ENCODE measurements at places on chromosomes 11 and 22. TPM values are rescaled to one million over a fixed set of nuclear protein-coding genes. Genes with fewer than 3 reads are reported as not detected.

The KCNE3 gene
- polyA plus RNA-seq: 0.94 TPM

The HOATZ gene
- not detected for polyA plus RNA-seq

The MAFF gene
- polyA plus RNA-seq: 14.8 TPM

The GAL gene
- 2.8 TPM for polyA plus RNA-seq

The C11orf24 gene
- 64.3 TPM for polyA plus RNA-seq

The SLC5A12 gene
- not detected for polyA plus RNA-seq

The RAB38 gene
- 6.9 TPM for polyA plus RNA-seq

The PNPLA5 gene
- polyA plus RNA-seq: not detected

The MOGAT2 gene
- not detected for polyA plus RNA-seq

The TTC36 gene
- polyA plus RNA-seq: not detected

The APOL1 gene
- polyA plus RNA-seq: 1.5 TPM

The MS4A6A gene
- not detected for polyA plus RNA-seq

The RIBC2 gene
- 0.58 TPM for polyA plus RNA-seq

The OR10D3 gene
- polyA plus RNA-seq: not detected
